T-helper 2 cell treated with Interferon-gamma antibody and Interleukin-4, amounts not matched to agents 100 ng/mL and 5 ng/mL, for 36 hours (primary cell): ENCODE measurements at places on chromosomes 6 and 20. TPM values are rescaled to one million over a fixed set of nuclear protein-coding genes. Genes with fewer than 3 reads are reported as not detected.

The SLC29A1 gene
- total RNA-seq: 58.3 and 59.9 TPM in 2 replicates

The SASH1 gene
- 0.41 and 0.59 TPM in 2 replicates for total RNA-seq

The TGM6 gene
- not detected in 2 replicates for total RNA-seq

The RAB44 gene
- total RNA-seq: 0.07 TPM in 2 replicates

The OTOR gene
- total RNA-seq: not detected in 2 replicates

The ADGRF5 gene
- not detected in 2 replicates for total RNA-seq

The RAB32 gene
- total RNA-seq: 0.70 and 0.82 TPM in 2 replicates
